ENCODE measurements at places on chromosomes 16 and 17. TPM values are rescaled to one million over a fixed set of nuclear protein-coding genes. Genes with fewer than 3 reads are reported as not detected.

DNA sequence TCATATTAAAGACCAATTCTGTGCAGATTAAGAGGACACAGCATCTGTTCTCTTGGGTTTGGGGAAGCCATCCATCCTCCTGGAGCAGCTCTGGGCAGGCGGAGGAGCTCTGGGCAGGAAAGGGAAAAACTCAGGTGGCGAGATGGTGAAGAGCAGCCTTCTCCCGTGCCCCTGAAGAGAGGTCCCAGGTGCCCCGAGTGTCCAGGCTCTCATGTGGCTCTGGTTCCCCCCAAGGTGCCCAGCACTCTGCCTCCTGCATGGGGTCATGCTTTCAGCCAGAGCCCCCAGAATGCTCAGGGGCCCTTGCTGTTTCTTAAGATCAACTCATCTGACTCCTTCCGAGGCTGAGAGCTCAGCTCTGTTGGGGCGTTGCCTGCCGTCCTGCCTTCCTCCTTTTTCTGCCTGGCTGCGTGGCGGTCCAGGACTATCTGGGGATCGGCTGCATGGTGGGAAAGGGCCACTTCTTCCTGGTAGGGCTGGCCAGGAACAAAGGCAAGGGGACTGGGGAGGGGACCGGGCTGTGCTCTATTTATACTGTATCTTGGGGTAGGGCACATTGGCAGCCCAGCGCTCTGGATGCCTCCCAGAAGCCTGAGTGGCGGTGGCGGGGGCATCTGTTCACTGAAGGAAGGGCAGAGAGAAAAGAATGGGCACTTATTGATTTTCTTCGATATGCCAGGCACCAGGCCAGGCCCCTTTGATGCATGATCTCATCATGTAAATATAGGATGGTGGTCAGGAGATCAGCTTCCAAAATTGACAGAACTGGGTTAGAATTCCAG is 103.2 kb upstream of the SDK2 start:
- DNase-seq = no peak

GRCh38 chr17:4675791-4676190 is 28.1 kb downstream of the PELP1 start:
- DNase-seq = no peak

DNA sequence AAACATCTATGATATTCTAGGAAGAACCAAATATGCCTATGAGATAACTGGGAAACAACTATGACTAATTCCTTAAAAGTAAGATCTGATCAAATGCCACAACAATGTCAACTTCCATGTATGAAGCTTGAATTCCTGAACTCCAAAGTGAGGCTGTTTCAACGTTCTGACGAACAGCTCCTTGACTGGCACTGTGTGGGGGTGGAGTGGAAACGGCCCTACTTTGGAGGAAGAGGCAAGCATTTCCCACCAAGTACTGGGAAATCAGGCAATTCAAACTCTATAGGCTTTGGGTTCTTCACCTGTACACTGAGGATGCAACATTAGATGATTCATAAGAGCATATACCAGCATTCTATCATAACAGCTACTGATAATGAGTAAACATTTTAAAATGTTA is 187.2 kb downstream of the CDK5R1 start:
- DNase-seq = no peak

GRCh38 chr16:9826656-9827055 is 355.6 kb downstream of the GRIN2A start:
- no peak for DNase-seq

GRCh38 chr17:78200451-78200850 is 13.3 kb downstream of the AFMID start:
- DNase-seq = no peak

- DNase-seq = no peak
Measured at GRCh38 chr16:75319513-75320411, 68.3 kb upstream of the BCAR1 start.

GRCh38 chr17:8383143-8383822 is at the start of gene RPL26:
RPL26 (minus strand) TSS chr17:8383193; CDS start chr17:8382310, 883 bp downstream.
- DNase-seq = peak; percentile 89

GRCh38 chr17:9064311-9064834 is 43.1 kb downstream of the NTN1 start:
- DNase-seq = no peak

- DNase-seq = peak; percentile 5
Measured at GRCh38 chr17:60641810-60642220, 35.8 kb upstream of the BCAS3 start.

Gene TOX3
- not detected for total RNA-seq

Gene PIK3R5
- total RNA-seq = 159 TPM

Gene KRTAP4-6
- total RNA-seq = not detected

Gene MRPL45
- total RNA-seq = 17.5 TPM
